Colonic mucosa (tissue), 4 donors: ENCODE measurements at places on chromosomes 5 and 9. TPM values are rescaled to one million over a fixed set of nuclear protein-coding genes. Genes with fewer than 3 reads are reported as not detected.

C8G gene
- 11.9 TPM for total RNA-seq

MOB3B gene
- 35.8 TPM for total RNA-seq

C9 gene
- 0.57 TPM for total RNA-seq

DNA sequence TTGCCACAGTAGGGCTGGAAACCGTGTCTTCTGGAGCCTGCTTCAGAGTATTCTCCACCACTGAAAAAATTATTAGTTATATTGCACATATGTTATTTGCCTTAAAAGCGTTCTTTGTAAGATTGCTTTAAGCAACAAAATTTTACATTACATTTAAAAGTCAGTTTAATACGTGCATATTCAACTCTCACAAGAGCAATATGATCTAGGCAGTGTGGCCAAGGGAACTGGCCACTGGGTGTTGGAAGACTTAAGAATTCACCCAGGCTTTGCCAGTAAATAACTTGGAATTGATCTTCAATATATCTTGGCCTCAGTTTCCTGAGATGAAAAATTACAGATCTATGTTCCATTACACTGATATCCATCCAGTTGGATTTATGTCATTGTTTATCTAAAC, 694.4 kb downstream of the EFNA5 start:
- no peak overlapping the region for H3K4me3 ChIP-seq
- no peaks in the 10 kb centered on the region for H3K4me1 ChIP-seq
- H3K36me3 ChIP-seq, result no peaks in the 10 kb centered on the region
- H3K27me3 ChIP-seq, result no peaks in the 10 kb centered on the region
- no peak for DNase-seq

SMIM32 gene
- total RNA-seq, result 20.2 TPM

TAF7 gene
- total RNA-seq, result 70.2 TPM

SV2C gene
- total RNA-seq, result 0.35 TPM

DNA sequence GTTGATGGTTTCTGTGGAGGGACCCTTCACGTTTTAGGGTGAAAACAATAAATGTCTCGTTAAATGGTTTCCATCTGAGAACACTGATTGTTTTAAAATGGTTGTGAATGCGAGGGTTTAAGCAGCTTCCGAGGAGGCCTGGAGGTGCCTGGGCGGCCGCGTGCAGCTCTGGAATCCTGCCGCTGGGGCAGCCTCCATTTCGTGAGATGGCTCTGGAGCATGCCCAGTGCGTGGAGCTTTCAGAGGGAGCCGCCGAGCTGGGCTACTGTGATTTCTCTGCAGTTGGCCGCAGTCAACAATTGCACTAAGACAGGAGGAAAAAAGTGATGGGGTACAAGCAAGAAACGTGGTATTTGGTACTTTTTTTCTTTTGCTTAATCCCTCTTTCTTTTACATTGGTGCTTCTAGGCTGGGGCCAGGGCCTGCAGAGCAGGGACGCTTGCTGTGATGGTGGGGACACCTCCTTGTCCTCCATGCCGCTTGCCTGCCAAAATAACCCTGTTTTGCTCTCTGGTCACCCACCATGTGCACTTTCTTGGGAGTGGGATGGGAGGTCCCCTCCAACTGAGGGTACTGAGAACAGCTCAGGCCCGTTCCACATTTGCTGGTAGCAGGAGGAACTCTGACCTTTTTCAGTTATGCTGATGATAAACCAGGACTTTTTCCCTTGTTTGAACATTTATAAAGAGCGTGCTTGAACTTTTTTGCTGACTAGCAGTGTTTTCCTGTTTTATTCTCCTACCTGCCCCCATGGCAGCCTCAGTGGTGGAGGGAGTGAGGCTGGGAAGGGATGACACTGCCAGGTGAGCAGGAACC, 47.1 kb downstream of the EHMT1 start:
- no peak overlapping the region for H3K4me3 ChIP-seq
- no peaks in the 10 kb centered on the region for H3K36me3 ChIP-seq
- H3K4me1 ChIP-seq, result peaks cover 7% of the 10 kb centered on the region

DNA sequence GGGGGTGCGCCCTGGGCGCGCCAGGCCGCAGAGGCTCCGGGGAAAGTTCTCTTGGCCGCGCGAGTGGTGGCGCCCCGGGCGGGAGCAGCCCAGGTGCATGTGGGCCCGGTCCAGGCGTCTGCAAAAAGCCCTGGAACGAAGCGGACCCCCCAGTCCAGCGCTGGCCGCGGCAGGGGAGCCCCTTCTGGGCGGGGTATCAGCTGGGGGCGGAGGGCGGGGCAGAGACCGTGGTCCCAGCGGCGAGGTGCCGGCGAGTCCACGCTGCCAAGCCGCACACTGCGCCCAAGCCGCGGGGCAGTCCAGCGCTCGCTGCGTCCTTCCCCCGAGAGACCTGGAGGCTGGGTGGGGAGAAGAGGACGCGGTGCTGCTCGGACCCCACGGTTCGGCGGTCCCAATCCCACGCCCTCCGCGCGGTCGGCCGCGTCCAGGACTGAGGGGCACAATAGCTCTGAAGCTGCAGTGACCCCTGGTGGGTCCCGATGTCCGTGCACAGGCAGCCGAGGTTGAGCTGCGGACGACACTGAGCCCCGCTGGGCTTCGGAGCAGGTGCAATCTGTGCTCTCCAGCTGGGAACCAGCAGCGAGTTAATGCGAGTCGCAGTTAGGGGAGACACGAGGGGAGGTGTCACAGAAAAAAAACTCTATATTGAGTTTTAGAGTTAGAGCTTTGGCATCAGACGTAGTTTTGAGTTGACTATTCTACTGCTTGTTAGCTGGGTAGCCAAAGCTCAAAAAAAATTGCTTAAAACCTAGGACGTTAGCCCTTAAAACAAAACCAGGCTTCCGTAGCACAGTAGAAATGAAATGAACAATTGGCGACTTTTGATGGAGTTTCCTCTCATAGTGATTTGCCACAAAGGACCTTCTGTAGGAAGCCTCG, 1.1 kb upstream of the EPB41L4A start:
- no peaks in the 10 kb centered on the region for H3K36me3 ChIP-seq
- H3K27ac ChIP-seq, result peak overlapping the region; percentile 74
- no peaks in the 10 kb centered on the region for H3K27me3 ChIP-seq
- no peaks in the 10 kb centered on the region for H3K4me1 ChIP-seq
- H3K4me3 ChIP-seq, result peak overlapping the region; percentile 66

DNA sequence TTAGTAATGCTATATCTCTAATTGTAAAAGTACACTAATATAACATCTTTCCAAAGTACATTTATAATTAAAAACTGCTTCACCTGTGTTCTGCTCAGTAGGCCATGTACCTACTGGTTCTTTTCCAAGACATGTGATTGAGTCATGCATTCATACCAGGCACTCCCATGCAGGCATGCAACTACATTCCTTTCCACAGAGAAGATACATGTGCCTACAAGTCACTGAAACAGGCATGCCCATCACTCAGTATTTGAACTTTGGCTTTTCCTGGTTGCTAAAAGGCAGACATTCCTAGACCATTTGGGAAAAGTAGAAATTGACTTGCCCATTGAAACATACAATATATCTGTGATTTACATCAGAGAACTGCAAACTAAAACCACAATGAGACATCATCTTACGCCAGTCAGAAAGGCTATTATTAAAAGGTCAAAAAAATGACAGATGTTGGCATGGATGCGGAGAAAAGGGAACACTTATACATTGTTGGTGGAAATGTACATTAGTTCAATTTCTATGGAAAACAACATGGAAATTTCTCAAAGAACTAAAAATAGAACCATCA, 148.3 kb upstream of the MOCS2 start:
- H3K27ac ChIP-seq, result no peak overlapping the region
- H3K4me1 ChIP-seq, result no peaks in the 10 kb centered on the region
- DNase-seq, result no peak
- no peaks in the 10 kb centered on the region for H3K27me3 ChIP-seq
- H3K4me3 ChIP-seq, result no peak overlapping the region
- H3K36me3 ChIP-seq, result no peaks in the 10 kb centered on the region

OR13C5 gene
- not detected for total RNA-seq

DNA sequence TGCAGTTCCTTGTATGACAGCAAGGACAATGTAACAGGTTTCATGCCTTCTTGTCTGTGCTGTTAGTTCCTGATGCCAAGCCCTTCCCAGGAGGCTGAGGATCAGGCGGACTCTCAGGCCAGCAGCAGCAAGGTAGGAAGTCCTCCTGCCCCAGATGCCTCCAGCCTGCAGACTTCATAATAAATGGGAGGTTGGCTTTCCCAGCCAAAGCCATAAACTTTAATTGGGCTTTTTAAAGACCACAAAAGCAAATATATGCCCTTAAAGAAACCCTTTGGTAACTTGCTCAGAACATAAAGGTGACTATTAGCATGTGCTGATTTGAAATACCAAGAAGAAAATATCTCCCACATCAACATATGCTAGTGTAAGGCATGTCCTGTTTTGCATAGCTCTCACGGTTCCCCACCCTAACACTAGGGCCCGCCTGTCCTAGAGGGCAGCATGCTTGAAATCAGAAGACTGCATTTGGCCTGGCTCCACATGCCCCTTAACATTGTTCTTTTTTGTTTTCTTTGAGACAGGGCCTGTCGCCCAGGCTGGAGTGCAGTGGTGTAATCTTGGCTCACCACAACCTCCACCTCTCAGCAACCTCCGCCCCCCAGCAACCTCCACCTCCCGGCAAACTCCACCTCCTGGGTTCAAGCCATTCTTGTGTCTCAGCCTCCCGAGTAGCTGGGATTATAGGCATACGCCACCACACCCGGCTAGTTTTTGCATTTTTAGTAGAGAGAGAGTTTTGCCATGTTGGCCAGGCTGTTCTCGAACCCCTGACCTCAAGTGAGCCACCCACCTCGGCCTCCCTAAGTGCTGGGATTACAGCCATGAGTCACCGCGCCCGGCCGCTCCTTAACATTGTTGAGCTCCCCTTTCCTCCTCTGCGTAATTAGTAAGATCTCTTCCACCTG, 44.6 kb upstream of the FCN1 start:
- no peaks in the 10 kb centered on the region for H3K36me3 ChIP-seq
- no peaks in the 10 kb centered on the region for H3K4me1 ChIP-seq
- no peaks in the 10 kb centered on the region for H3K27me3 ChIP-seq
- no peak overlapping the region for H3K4me3 ChIP-seq

DNA sequence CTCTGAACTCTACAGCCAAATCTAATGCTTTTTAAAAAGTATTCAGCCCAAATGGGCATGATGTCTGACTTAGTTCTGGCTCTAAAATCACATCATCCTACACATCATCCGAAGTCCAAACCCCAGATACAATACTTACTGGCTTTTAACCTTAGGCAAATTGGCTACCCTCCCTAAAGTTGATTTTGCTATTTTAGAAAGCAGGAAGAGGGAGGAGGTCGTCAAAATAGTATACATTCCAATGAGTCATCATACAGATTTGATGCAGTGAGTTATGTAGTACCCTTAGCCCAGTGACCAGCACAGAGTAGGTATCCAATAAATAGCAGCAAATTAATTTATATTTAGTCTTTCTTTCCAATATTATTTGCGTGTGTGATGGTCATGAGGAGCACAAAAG, 582.0 kb upstream of the TUSC1 start:
- H3K4me3 ChIP-seq, result no peak overlapping the region
- H3K27me3 ChIP-seq, result no peaks in the 10 kb centered on the region
- H3K27ac ChIP-seq, result no peak overlapping the region
- DNase-seq, result no peak
